Astrocyte of the cerebellum (primary cell): ENCODE measurements at places on chromosomes 12 and 14.

GRCh38 chr12:6312529-6313325 is 2.2 kb downstream of the PLEKHG6 start:
- no peak for DNase-seq

GRCh38 chr12:125544960-125545359 is 479.7 kb downstream of the AACS start:
- DNase-seq: no peak

DNA sequence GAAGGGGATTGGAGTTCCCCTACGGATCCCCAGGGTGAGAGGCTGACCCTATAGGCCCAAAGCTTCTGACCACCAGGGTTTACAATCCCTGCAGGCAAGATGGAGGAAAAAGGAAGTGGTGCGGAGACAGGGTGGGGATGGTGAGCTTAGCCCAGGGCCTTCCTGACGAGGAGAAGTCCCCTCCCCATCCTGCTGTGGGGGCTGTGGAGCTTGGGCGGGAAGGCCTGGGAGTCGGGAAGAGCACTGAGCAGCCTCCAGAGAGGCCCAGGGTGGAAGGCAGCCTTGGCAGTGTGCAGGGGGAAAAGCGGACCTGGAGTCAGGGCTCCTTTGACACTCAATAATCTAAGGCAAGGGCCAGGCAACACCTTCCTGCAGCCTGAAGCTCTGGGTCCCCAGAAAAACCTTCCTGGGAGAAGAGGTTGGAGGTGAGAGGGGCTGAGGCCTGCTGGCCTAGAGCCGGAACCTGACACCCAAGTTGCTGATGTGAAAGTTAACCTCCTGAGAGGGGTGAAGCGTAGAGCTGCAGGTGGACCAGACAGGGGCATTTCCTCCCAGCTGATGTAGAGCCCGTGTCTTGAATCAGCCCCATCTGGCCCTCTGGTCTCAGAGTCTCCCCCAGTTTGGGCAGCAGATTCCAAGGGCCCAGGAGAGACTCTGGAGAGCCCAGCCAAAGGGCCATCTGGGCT is 6.0 kb downstream of the HDAC7 start:
- DNase-seq: no peak

- no peak for DNase-seq
Measured at GRCh38 chr12:26125400-26126339, 833 bp upstream of the BHLHE41 start.

DNA sequence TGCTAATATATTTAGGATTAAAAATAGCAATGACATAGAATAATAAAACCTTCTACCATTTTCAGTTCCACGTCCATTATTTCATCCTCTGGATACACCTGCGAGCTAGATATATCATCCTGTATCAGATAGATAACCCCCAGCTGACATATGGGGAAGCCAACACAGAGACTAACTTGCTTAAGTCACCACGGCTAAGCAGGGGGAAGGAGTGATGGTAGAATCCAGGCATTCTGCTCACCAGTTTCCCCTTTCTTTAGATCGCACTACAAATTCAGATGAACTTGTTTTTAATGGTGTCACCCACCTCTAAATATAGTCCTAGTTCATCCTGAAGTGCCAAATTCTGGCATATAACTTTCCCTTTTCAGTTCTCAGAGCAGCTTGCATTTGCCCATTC is 110.1 kb downstream of the TXNDC16 start:
- DNase-seq: no peak

DNA sequence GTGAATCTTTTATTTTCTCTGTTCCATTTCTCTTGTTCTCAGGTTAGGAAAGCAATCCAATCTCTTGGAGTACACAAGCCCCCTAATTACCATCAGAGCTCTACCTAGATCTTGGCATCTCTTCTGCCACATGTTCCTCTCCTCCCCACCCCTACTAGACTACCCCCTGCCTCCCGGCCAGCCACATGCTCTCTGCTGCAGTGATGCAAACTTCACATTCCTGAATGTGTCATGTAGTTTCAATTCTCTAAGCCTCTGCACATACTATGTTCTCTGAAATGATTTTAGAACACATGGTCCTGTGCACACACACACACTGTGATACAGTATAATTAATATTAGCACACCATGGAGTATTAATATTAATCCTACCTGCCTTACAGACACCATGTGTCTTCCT is 104.6 kb downstream of the EFCAB11 start:
- no peak for DNase-seq

DNA sequence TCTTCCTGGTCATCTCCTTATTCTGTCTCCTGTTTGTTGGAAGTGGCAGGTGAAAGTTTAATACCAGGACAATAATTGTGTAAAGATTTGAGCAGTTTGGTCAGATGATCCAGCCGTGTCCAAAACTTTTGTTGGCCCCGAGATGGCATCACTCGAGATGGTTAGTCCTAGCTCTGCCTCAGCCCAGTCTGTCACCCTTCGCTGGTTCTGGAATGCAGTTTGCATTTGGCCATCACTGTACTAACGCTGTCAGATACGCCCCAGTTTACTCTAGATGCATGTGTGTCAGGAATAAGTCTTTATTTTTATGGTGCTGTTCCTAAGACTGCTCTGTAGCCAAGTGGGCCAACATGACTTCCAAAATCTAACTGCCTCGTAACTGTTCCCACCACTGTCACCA is 79.6 kb downstream of the MOK start:
- DNase-seq: no peak

DNA sequence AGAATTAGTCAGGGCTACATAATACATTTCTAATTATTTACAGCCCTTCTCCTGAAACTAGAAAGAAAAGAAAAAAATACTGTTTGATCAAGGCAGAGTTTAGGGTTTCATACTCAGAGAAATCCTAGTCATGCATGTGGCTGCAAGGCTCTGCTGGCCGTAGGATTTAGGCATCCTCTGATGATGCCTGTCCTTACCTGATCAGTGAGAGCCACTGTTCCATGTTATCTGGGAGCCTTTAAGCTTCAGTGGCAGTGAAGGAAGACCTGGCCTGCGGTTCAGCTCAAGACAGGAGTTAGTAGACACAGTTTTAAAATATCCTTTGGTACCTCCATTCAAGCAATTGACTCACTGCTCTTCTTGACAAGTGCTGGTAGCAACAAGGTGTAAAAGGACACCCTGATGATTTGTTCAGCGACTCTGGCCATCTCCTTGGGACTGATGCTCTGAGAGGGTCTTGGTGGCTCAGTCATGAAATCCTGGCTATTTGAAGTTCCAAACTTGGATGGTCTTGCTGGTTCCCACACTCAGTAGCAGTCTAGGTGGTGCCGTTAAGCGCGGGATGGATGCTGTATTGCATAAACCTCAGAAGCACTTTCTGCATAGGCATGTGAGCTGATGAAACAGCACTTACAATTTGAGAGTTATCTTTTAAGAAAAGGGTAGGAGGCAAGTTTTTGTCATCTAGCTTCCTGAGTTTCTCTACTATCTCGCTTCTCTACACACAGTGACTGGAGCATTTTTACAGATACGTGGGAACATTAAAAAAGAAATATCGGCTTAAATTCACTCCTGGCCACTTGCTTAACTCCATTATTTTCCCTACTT is 162.0 kb downstream of the SAMD4A start:
- DNase-seq: no peak

GRCh38 chr14:33796356-33796755 is 154.5 kb downstream of the EGLN3 start:
- DNase-seq: no peak

DNA sequence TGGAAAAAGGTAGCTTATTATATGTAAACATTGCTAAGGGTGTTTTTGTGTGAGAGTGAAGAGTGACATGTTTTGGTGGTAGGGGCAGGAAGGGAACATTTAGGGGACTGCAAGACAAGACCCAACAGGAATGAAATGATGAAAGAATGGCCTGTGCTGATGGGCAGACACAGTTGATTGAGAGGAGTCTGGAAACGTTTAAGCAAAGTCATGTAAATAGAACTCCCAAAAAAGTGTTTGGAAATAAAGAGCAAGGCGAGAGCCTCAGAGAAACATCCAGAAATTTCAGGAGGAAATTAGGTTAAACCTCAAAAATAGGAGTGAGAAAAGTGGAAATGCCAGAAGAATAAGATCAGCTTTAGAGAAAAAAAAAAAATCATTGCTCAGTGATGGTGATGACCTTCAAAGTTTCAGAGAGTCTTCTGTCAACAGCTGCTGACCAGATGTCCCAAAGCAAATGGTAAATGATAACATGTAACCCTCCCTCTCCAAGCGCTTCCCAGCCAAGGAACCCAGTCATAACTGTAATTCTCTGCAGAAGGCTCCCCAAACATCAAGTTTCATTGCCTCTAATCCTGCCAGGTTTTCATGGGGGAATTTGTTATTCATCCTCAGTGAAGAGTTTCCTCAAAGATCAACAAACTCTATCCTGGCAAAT is 223.2 kb upstream of the FAR2 start:
- DNase-seq: no peak

- no peak for DNase-seq
Measured at GRCh38 chr14:49483268-49483667, 102.9 kb downstream of the RPS29 start.
